ENCODE measurements at places on chromosomes 11 and 22.
A peak's percentile ranks its signal among the peaks of the same experiment; 100 is the strongest.

GRCh38 chr11:30608534-30608933 lies 22.4 kb upstream of the MPPED2 start:
- no peak for DNase-seq

DNA sequence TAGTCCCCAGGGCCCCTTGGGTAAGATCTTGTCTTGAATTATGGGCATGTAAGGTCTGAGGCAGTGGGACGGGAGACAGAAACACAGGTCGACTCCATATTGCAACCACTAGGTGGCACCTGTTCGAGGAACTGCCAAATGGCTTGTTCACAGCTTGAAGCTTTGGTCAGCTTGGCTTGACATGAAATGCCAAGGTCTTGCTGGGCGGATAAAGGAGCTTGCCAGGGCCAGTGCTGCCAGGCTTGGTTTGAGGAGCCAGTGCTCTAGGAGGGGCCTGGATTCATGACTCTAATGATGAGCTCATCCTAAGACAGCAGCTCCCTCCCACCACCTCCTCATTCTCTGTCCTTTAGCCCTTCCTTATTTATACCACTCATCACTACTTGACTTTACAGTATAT lies 11.9 kb upstream of the NRIP3 start:
- DNase-seq, result peak; percentile 49

DNA sequence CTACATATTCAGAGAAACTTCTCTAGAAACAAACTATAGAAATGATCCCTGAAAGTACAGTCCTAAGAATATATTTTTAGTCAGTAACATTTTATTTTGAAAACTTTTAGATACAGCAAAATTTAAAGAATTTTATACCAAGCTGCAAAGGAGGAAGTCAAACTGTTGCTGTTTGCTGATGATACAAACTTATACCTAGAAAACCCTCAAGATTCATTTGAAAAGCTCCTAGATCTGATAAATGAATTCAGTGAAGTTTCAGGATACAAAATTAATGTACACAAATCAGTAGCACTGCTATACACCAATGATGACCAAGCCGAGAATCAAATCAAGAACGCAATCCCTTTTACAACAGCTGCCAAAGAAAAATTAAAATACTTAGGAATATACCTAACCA lies 10.1 kb downstream of the ZBTB44 start:
- DNase-seq, result peak; percentile 8

DNA sequence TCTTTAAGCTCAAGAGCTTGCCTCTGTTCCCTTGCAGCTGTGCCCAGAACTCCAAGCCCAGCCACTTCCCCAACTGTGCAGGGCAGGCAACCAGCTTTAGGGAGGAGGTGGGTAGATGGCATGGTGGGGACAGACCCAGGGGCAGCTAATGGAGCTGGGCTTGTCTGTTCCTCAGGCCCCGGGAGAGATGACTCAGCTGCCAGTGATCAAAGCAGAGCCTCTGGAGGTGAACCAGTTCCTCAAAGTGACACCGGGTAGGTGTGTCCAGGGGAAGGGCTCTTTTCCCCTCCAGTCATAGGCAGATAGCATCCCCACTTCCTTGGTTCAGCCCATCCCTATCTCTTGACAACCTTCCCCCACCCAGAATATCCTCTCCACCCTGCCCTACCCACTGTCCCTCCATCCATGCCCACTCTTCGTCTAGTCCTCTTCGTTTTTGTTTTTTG lies 32.4 kb downstream of the CREB3L1 start:
- DNase-seq, result no peak

DNA sequence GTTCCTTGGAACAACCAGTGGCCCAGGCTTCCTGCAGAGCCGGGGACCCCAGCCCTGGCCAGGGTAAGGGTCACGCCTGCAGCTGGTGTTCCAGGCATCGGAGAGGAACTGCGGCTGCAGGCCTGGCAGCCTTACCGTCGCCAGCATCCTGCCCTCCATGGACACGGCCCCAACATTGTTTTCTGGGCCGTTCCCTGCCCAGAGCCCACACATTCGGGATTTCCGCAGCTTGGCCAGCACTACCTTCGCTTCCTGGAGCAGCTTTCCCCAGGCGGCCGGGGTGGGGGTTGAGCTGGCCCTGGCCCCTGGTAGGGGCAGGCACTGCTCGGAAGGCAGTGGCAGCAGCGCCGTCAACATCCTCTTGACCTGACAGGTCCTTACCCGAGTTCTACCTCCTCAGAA lies 17.7 kb downstream of the TXN2 start:
- DNase-seq, result no peak

GRCh38 chr11:108541531-108541930 lies 43.3 kb upstream of the POGLUT3 start:
- no peak for DNase-seq

DNA sequence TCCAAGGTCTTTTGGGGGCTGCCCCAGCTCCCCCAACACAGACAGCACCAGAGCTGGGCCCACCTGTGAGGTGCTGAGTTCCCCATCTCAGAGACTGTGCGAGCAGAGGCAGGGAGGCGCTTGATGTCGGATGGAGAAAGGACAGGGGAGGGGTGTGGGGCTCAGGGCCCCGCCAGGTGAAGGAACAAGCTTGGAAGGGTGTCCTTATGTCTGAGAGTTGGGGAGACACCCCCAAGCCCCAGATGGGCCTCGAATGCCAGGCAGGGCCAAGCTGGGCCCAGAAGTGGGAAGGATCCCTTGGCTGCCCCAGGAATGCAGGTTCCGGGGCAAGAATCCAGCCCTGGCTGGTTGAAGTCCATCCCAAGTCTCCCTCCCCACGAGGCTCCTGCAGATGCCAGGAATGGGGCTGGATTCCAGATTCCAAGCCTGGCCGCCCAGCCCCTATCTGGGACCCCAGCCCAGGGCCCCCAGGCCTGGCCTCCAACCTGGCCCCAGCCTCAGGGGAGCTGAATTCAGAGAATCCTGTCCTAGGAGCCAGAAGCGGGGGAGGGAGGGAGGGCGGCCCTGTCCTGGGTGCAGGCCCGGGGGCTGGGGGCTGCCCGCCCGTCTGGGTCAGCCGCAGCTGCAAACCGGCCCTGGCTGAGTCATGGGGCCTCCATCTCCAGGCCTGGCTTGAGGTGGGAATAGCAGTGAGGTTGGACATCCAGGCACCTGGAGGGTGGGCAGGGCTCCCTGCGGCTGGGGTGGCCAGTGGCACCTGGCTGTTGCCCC lies 50.9 kb downstream of the CDKN1C start:
- DNase-seq, result no peak

- no peak for DNase-seq
Measured at GRCh38 chr22:16962501-16962900, 45.5 kb downstream of the GAB4 start.

- no peak for DNase-seq
Measured at GRCh38 chr11:78078218-78079167, 1.2 kb downstream of the NDUFC2 start.

DNA sequence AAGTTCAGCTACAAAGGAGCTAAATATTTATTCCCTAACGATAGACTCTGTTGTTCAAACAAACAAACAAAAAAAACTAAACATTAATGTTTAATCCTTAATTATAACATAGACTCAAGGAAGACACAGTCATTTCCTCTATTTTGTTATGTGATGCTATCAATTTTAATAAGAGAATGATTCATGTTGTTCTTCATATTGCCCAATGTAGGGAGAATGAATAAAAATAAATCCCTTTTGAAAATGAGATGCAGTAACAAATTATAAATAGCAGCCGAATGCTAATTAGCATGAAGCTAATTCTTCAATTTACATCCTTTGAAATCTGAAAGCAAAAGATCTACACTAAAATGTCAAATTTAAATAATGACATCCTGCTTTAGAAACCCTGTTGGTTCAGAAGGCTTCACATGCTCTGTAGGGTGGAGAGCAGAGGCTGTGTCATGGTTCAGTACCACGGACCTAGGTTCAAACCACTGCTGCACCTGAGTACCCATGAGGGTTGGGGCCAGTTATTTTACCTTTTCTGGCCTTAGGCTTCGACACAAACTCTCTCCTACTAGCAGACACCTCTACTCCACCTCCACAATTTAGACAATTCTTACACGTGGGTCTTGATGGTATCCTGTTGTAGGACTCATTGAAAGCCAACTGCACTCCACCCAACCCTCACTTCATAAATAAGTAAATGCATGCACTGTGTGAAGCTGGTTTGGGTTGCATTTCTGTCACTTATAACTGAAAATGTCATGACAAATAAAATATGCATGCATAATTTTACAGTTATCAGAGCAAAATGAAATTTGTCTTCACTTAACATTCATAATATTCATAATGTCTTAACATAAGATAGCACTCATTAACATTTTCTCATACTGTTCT lies 89.0 kb downstream of the RRAS2 start:
- no peak for DNase-seq

- DNase-seq, result no peak
Measured at GRCh38 chr22:26552466-26552865, 37.5 kb downstream of the TPST2 start.

DNA sequence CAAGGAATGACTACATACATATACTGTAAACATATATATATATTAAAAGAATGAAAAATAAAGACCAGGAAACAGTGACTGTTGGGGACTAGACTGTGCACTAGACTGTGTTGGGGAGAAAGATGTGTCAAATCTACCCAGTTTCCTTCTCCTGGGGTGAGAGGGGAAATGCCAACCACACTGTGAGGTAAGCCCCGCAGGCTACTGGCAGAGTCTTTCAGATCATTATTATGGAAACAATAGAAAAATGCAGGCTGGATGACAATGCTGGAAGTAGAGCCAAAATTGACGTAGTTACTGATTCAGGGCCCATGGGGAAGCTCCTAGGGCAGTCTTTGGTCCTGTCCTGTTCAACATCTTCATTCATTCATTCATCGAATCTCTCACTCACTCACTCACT lies 101.4 kb downstream of the C11orf58 start:
- DNase-seq, result no peak

DNA sequence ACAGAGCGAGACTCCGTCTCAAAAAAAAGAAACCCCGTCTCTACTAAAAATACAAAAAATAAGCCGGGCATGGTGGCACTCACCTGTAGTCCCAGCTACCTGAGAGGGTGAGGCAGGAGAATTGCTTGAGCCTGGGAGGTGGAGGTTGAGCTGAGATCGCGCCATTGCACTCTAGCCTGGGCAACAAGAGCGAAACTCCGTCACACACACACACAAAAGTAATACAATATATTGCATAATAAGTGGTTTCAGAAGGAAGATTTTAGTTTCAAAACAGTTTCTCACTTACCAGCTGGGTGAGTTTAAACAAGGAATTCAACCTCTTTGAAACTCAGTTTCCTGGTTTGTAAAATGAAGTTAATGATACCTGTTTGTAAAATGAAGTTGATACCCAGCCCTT lies 32.7 kb upstream of the HTR3A start:
- DNase-seq, result no peak

Data from T-helper 1 cell (primary cell).